ENCODE measurements at places on chromosomes 12 and 14.
A peak's percentile ranks its signal among the peaks of the same experiment; 100 is the strongest.

DNA sequence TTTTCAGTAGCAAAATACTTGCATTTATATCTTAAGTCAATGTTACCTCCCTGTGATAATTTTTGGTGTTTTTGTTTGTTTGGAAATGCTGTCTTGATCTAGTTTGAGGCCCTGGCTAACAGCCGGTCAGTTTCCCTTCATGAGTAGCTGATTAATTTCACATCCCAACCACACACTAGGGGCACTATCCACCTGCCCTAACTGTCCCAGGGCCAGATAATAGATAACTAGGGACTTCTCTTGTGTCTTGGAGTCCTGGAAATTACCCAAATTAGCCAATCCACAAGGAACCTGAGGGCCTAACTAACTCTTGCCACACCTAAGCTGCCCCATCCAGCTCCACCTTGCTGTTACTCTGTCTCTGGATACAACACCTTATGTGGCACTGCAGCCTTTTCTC lies 399.9 kb downstream of the FOXG1 start:
- no peaks in the 10 kb centered on the region for H3K27me3 ChIP-seq
- no peak overlapping the region for H3K4me3 ChIP-seq
- H3K4me1 ChIP-seq = no peaks in the 10 kb centered on the region

DNA sequence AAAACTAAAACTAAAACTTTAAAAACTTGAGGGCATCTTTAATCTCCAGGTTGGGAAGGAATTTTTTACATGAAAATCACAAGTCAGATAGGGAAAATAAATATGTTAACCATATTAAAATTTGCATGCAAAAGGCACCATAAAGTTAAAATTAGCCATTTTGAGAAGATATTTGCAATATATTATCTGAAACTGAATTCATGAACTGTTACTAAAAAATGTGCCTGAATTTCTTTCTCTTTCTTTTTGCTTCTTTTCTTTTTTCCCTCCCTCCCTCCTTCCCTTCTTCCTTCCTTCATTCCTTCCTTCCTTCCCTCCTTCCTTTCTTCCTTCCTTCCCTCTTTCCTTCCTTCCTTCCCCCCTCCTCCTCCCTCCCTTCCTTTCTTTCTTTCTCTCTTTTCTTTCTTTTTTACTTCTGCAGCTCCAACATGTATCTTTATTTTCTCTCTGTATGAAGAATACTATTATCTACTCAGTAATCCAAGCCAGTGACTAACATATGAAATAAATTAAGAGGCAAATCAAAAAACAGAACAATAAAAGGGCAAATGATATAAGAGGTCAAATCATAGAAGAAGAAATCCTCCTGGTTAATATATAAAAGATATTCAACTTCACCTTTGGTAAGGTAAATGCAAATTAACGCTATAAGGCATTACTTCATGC lies 146.0 kb downstream of the BRMS1L start:
- no peak overlapping the region for H3K27ac ChIP-seq
- no peaks in the 10 kb centered on the region for H3K27me3 ChIP-seq
- H3K4me3 ChIP-seq = no peak overlapping the region
- no peak for DNase-seq
- no peaks in the 10 kb centered on the region for H3K36me3 ChIP-seq
- no peaks in the 10 kb centered on the region for H3K4me1 ChIP-seq

GRCh38 chr12:54624315-54625279 lies 10.1 kb downstream of the LACRT start:
- H3K36me3 ChIP-seq = no peaks in the 10 kb centered on the region
- H3K4me3 ChIP-seq = no peak overlapping the region
- no peak for DNase-seq

- peaks cover 66% of the 10 kb centered on the region for H3K36me3 ChIP-seq
- no peak overlapping the region for H3K27ac ChIP-seq
- no peak for DNase-seq
- no peaks in the 10 kb centered on the region for H3K4me1 ChIP-seq
- H3K27me3 ChIP-seq = no peaks in the 10 kb centered on the region
These were observed 14.5 kb downstream of the CFAP73 start for GRCh38 chr12:113164014-113164413.

DNA sequence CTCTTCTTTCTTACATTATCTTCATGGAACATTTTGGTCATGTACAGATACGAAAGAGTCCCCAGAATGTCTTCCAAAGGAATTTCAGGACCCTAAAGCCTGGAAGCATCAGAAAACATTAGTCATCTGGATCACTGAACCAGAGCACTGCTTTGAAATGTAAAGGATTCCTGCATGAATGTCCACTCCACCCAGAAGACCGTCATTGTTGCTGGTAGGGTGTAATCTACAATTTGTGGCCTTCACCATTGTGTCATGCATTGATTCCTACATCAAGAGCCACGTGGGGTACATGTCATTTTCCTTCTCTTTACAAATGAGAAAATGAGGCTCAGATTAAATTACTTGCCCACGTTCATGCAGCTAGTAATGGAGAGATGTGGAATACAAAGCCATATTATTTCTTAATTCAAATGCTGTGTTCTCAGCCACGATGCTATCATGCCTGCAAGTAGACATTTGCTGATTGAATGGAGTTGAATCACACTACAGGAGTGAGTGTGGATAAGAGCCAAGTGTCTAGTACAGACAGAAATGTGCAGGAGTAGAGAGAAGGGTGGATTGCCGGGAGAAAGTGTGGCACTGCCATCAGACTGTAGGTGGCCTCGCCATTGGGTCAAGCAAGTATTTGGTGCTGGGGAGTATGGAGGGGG lies 231.2 kb downstream of the C12orf75 start:
- no peak overlapping the region for H3K4me3 ChIP-seq
- H3K27me3 ChIP-seq = no peaks in the 10 kb centered on the region
- H3K36me3 ChIP-seq = no peaks in the 10 kb centered on the region
- no peaks in the 10 kb centered on the region for H3K4me1 ChIP-seq
- H3K27ac ChIP-seq = no peak overlapping the region

GRCh38 chr12:123958876-123959275 lies 13.8 kb downstream of the CCDC92 start:
- no peak overlapping the region for H3K27ac ChIP-seq
- H3K4me1 ChIP-seq = peaks cover 6% of the 10 kb centered on the region
- DNase-seq = no peak
- H3K27me3 ChIP-seq = no peaks in the 10 kb centered on the region

GRCh38 chr12:6970096-6970527 lies 352 bp downstream of the PHB2 start:
- H3K36me3 ChIP-seq = peaks cover 39% of the 10 kb centered on the region
- H3K27ac ChIP-seq = peak overlapping the region; percentile 84
- no peaks in the 10 kb centered on the region for H3K27me3 ChIP-seq
- peak overlapping the region; percentile 90 for H3K4me3 ChIP-seq
- DNase-seq = no peak

DNA sequence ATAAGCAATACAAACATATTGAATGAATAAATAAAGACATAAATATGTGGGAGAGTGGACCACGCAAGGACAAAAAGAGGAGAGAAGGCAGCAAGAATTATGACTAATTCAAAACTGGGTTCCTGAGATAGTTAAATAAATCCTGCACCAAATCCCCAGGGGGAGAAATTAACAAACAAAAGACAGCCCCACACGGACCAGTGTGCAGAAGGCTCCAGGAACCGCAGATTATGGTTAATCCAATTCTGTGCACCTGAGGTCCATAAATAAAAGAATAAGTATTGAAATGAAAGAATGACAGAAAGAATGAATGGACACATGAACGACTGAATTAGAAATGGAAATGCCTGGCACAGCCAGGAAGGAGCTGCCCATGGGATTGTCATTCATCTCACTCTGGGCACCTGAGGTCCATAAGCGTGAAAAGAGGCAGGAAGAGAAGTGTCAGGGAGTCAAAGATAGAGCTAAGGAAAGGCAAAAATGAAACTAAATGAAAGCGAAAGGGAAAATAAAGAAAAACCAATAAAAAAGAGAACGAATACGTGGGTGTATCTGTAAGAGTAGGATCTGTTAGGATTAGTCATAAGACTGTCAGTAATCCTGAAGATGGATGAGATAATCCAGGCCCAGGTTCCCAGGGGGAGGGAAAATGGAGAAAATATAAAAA lies 23.3 kb downstream of the MEG3 start:
- no peak for DNase-seq
- no peak overlapping the region for H3K27ac ChIP-seq
- no peaks in the 10 kb centered on the region for H3K27me3 ChIP-seq

DNA sequence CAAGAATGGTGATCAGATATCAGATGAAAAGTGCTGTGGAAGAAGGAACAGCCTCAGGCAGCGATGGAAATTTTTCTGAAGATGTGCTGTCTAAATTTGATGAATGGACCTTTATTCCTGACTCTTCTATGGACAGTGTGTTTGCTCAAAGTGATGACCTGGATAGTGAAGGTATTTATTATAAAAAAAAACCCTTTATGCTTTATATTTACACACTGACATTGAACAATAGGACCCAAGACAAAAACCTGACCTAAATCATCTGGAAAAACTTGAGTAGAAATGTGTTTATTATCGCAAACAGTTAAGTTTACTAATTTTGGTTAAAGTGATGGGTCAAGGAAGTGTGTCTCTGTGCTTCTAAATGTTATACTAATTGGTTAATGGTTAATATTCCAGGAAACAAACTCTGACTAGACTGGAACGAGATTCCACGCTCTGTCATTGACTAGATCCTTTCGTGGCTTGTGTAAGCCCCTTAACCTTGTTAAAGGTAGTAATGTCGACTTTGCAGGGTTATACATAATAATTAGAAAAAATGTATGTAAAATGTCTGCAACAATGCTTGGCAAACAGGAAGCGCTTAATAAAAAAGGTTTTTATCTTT lies 62.7 kb downstream of the LRRK2 start:
- H3K27me3 ChIP-seq = no peaks in the 10 kb centered on the region
- no peak for DNase-seq
- no peak overlapping the region for H3K4me3 ChIP-seq
- H3K36me3 ChIP-seq = peaks cover 14% of the 10 kb centered on the region

GRCh38 chr12:82673698-82674097 lies 13.0 kb upstream of the TMTC2 start:
- H3K27me3 ChIP-seq = no peaks in the 10 kb centered on the region
- no peaks in the 10 kb centered on the region for H3K36me3 ChIP-seq
- DNase-seq = no peak
- no peaks in the 10 kb centered on the region for H3K4me1 ChIP-seq
- H3K27ac ChIP-seq = no peak overlapping the region
- H3K4me3 ChIP-seq = no peak overlapping the region

DNA sequence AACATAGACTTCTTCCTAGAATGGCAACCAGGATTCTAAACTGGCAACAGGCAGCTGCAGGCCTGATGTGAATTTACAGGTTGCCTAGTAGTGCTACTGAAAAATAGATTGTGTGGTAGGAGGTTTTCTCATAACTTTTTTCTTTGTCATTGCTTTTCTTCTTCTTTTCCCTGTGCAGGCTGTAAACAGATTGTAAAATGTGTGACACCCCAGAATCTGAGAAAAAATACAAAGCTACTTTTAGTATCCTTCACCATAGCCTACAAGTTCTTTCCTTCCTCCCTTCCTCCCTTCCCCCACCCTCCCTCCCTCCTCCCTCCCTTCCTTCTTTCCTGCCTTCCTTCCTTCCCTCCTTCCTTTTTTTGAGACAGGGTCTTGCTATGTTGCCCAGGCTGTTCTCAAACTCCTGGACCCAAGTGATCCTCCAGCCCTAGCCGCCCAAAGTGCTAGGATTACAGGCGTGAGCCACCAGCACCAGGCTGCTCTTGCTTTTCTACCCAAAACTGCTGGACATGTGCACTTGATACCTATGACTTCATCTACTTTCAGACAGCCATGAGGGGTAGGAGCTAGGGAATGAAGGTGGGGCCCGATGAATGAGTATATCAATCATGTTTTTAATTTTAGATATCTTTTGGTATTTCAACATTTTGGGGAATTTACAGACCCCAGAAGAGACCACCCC lies 114.2 kb upstream of the EEA1 start:
- no peak for DNase-seq
- H3K4me3 ChIP-seq = no peak overlapping the region
- H3K27me3 ChIP-seq = no peaks in the 10 kb centered on the region
- H3K27ac ChIP-seq = no peak overlapping the region
- no peaks in the 10 kb centered on the region for H3K4me1 ChIP-seq

GRCh38 chr12:84857525-84858208 lies 54.9 kb downstream of the SLC6A15 start:
- H3K27me3 ChIP-seq = no peaks in the 10 kb centered on the region
- no peak overlapping the region for H3K4me3 ChIP-seq
- no peaks in the 10 kb centered on the region for H3K4me1 ChIP-seq
- H3K27ac ChIP-seq = no peak overlapping the region
- no peak for DNase-seq

- DNase-seq = no peak
- no peak overlapping the region for H3K4me3 ChIP-seq
- peaks cover 11% of the 10 kb centered on the region for H3K36me3 ChIP-seq
- no peak overlapping the region for H3K27ac ChIP-seq
- H3K4me1 ChIP-seq = peaks cover 14% of the 10 kb centered on the region
- no peaks in the 10 kb centered on the region for H3K27me3 ChIP-seq
These were observed 7.9 kb downstream of the SLC10A1 start for GRCh38 chr14:69789118-69789640.

DNA sequence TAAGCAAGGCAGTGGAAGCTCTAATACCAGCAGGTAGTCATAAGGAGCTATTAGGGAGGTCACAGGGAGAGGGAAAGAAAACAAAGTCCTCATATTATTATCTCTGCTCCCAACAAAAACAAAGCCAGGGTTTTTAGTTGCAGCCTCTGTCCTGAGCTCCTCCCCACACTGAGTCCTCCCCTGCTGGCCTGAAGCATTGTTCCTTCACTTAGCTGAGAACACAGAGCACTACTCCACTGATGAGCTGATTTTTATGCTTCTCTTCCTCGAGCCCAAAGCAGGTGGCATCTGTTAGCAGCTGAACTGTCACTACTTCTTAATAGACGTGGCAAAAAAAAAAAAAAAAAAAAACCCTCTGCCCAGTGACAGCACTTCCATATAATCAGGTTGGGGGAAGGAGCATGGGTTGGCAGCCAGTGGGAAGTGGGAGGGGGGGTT lies 10.5 kb upstream of the STAC3 start:
- peaks cover 28% of the 10 kb centered on the region for H3K36me3 ChIP-seq
- peaks cover 53% of the 10 kb centered on the region for H3K4me1 ChIP-seq
- no peak overlapping the region for H3K4me3 ChIP-seq
- H3K27ac ChIP-seq = peak overlapping the region; percentile 80
- H3K27me3 ChIP-seq = no peaks in the 10 kb centered on the region
- DNase-seq = no peak

GRCh38 chr12:11862798-11863197 lies 207.9 kb upstream of the BCL2L14 start:
- H3K4me3 ChIP-seq = no peak overlapping the region
- peak overlapping the region; percentile 70 for H3K27ac ChIP-seq
- no peaks in the 10 kb centered on the region for H3K27me3 ChIP-seq

DNA sequence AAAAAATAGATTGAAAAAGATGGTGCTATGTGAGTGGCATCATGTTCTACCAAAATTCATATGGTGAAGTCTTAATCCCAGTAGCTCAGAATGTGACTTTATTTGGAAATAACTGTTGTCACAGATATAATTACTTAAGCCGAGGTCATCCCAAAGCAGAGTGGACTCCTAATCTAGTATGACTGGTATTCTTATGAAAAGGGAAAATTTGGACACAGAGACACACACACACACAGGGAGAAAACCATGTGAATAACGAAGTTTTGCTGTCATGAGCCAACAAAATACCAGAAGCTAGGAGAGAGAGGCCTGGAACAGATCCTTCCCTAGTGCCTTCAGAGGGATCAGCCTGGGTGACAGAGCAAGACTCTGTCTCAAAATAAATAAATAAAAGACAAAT lies 62.6 kb downstream of the FAR2 start:
- H3K27ac ChIP-seq = no peak overlapping the region
- H3K27me3 ChIP-seq = no peaks in the 10 kb centered on the region
- no peak overlapping the region for H3K4me3 ChIP-seq
- no peaks in the 10 kb centered on the region for H3K4me1 ChIP-seq

GRCh38 chr14:71388862-71389261 lies 481.6 kb downstream of the PCNX1 start:
- no peak overlapping the region for H3K4me3 ChIP-seq
- H3K27me3 ChIP-seq = no peaks in the 10 kb centered on the region

- peak overlapping the region; percentile 81 for H3K4me3 ChIP-seq
- no peaks in the 10 kb centered on the region for H3K27me3 ChIP-seq
- H3K36me3 ChIP-seq = peaks cover 26% of the 10 kb centered on the region
- peaks cover 60% of the 10 kb centered on the region for H3K4me1 ChIP-seq
These were observed 5.9 kb upstream of the BAZ2A start for GRCh38 chr12:56635806-56636674.
